ENCODE measurements at places on chromosomes 13 and 19. TPM values are rescaled to one million over a fixed set of nuclear protein-coding genes. Genes with fewer than 3 reads are reported as not detected.

FCHO1 gene
- total RNA-seq = 0.97 TPM

DNA sequence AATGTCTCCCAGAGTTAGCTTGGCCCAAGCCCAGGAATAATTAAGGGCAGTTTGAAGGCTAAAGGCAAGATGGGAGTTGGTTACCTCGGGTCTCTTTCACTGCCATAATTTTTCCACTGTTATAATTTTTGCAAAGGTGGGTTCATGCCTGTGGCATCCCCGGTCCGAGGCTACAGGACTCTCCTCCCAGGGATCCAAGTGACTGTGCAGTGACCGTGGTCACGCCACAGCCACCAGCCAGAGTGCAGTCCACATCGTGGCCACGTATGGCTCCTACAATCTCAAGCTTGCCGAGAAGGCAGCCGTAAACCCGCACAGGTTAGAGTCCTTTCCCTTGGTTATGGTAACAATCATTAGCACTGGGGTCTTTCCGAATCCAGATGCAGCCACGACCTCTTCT, 36.8 kb downstream of the C13orf46 start:
- peak; percentile 3 for DNase-seq

GRCh38 chr19:18333680-18334079, 6.7 kb upstream of the PGPEP1 start:
- DNase-seq = no peak

DNA sequence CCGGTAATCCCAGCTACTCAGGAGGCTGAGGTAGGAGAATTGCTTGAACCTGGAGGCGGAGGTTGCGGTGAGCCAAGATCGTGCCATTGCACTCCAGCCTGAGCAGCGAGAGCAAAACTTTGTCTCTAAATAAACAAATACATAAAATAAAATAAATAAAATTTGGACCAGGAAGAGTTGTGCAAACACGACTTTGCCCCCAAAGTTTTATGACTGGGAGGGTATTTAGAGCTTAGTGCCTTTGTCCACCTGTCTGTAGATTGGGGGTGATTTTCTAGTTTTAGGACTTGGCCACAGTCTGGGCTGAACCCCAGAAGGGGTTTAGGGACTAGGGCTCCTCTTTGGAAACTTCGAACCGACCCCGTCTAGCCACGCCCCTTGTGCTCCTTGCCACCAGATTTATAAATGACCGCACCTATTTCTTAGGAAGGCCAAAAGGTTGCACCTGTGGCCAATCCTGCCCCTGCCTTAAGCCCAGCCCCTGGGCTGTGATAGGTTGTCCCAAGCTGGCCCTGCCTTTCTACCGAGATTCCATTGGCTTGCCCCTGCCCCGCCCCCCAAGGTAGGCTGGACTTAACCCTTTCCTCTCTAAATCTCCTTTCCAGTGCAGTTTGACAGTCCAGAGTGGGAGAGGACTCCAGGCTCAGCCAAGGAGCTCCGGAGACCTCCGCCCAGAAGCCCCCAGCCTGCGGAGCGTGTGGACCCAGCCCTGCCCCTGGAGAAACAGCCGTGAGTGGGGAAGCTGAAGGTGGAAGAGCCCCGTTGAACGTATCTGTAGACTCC, 5.3 kb downstream of the SHD start:
- no peak for DNase-seq

RFPL4A gene
- total RNA-seq = not detected

GRCh38 chr19:47691782-47692181, 21.4 kb upstream of the EHD2 start:
- no peak for DNase-seq

ZNF180 gene
- total RNA-seq = 3.6 TPM

DNA sequence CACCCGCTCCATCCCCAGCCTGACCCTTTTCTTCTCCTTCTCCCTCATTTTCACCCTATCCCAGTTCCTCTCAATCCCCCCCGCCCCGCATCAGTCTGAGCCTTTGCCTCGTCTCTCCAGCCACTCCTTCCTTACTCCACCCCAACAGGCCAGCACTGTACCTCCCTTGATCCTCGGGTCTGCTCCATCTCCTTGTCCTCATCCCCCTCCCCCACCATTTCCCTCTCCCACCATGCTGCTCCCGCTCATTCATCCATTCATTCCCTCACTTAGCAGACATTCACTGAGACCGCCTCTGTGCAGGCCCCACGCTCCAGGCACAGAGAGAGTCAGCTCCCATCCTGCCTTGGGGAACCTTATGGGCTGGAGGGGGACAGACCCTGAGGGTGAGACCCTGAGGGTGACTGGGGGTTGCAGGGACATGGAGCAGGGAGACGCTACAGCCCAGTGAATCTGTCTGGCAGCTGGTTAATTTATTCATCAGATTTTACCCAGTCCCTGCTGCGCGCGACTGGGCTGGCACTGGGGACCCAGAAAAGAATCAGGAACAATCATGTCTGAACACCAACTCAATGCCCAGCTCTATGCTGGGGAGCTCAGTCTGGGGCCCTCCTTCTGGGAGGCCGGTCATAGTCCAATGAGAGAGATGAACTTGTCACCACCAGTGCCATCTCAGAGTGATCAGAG, 881 bp downstream of the ARHGAP33 start:
- no peak for DNase-seq

DNA sequence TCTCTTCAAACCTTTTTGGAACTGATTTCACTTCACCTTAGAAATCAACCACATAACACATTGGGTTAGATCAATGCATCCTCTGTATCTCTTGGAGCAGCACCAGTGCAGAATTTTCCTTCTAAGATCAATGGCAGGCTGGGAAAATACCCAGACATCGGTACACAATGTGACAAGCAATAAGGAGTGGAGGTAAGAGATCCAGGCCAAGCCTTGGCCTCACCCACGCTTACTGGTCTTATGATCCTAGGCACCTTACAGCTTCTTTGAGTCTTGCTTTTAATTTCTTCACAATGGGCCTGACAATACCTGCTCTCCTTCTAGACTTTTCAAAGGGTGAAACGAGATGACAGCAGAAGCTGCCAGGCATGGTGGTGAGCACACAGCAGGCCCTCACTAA, 232.0 kb downstream of the LACC1 start:
- DNase-seq = no peak

GRCh38 chr13:33153421-33154404, 131.8 kb downstream of the STARD13 start:
- DNase-seq = peak; percentile 65

- DNase-seq = no peak
Measured at GRCh38 chr19:34306213-34306661, 51.9 kb downstream of the GARRE1 start.

DNA sequence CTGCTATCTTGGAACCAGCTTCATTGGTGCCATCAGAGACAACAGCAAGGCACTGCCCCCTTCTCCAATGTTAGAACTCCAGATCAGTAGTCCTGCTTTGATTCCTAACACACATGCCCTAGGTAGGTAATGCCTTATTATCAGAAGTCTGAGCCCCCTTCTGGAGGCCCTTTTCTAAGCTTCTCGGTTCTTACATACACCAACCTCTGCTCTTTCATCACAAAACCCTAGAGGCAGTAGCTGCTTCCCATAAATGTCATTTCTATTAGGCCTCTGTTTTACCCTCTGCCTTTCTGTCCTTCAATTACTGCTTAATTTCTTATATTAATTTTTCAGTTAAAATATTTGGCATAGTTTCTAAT, 65.3 kb upstream of the KLHL1 start:
- no peak for DNase-seq

SIRT6 gene
- total RNA-seq = 9.3 TPM

DNA sequence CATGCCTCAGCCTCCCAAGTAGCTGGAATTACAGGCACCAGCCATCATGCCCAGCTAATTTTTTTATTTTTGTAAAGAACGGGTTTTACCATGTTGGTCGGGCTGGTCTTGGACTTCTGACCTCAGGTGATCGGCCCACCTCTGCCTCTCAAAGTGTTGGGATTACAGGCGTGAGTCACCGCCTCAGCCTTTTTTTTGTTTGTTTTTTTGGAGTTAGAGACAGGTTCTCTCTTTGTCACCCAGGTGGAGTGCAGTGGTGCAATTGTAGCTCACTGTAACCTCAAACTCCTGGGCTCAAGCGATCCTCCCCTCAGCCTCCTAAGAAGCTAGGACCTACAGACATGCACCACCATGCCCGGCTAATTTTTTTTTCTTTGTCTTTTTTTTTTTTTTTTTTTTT, 15.6 kb upstream of the NOTCH3 start:
- DNase-seq = no peak

ZIK1 gene
- total RNA-seq = 4.1 TPM

MUC16 gene
- total RNA-seq = 0.94 TPM

CYP4F3 gene
- 0.79 TPM for total RNA-seq

GRCh38 chr13:111913761-111914140, 153.2 kb upstream of the SOX1 start:
- no peak for DNase-seq

DNA sequence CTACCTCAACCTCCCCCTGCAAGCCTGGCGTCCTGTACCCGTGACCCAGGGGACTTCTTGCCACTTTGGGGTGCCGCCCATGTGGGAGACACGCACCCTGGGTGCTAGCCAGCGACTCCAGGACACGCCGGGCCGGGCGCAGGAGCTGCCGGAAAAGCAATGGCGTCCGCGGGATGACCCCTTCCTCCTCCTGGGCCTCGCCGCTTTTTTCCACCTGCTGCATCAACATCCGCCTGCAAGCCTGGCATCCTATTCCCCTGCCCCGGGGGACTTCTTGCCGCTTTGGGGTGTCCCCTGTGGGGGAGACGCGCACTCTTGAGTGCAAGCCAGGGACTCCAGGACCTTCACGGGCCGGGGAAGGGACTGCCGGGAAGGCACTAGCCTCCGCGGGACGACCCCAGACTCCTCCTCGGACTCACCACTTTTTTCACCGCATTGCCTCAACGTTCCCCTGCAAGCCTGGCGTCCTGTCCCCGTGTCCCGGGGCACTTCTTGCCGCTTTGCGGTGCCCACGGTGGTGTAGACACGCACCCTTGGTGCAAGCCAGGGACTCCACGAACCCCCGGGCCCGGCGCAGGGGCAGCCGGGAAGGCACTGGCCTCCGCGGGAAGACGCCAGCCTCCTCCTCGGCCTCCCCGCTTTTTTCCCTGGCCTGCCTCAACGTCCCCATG, 237.8 kb downstream of the TUBA3C start:
- DNase-seq = no peak

GRCh38 chr19:53552001-53552721, 14.2 kb downstream of the ZNF331 start:
- no peak for DNase-seq

DNA sequence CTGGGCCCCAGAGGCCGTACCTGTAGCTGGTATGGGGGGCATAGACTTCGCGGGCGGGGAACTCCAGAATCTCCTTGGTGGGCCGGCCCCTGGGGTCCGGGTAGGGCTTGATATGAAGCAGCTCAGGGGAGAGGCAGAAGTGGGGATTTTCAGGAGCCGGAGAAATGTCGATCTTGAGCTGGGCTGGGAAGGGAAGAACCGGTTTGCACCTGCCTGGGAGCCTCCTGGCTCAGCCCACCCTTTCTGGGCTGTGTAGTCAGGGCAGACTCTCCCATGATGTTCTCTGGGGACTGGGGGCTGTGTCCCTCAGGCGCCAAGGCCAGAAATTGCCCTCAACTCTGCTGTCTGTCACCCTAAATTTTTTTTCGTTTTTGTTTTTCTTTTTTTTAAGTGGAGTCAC, 2.6 kb downstream of the ANGPTL8 start:
- DNase-seq = no peak

GRCh38 chr13:51222037-51222685, at the start of gene FAM124A:
Gene FAM124A (plus strand): TSS chr13:51222398. CDS start chr13:51222502, 104 bp downstream.
- DNase-seq = peak; percentile 79

- no peak for DNase-seq
Measured at GRCh38 chr13:28271056-28271840, 132.9 kb downstream of the PAN3 start.

GRCh38 chr19:51293571-51294210, 17.8 kb upstream of the IGLON5 start:
- DNase-seq = no peak

- no peak for DNase-seq
Measured at GRCh38 chr19:32748497-32748896, 28.9 kb downstream of the TDRD12 start.

ZNF470 gene
- total RNA-seq = 4.2 TPM

MAST1 gene
- 0.12 TPM for total RNA-seq

- DNase-seq = peak; percentile 76
Measured at GRCh38 chr13:31982540-31982939, 49.0 kb upstream of the FRY start.

USE1 gene
- total RNA-seq = 27.4 TPM

FCER2 gene
- 0.17 TPM for total RNA-seq

GRCh38 chr19:12665281-12665573, 1.3 kb downstream of the MAN2B1 start:
- peak; percentile 61 for DNase-seq

- no peak for DNase-seq
Measured at GRCh38 chr19:16585808-16586476, 13.7 kb upstream of the SLC35E1 start.

DNA sequence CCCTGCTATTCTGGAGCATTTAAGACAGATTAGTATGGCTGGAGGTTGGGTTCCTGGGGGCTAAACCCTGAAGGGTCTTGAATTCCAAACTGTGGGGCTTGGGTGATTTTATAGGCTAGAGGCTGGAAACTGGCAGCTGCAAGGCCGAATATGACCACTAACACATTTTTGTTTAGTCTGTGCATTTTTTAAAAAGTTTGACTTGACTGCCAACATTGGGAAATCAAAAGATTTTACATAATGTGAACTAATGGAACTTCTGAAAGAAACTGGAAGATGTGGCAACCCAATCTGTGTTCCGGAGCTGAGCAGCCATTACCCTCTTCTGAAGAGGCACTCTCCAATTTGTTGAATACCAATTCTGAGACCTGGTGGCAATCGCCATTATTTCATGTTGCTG, 5.1 kb downstream of the ZNF784 start:
- DNase-seq = no peak

DNA sequence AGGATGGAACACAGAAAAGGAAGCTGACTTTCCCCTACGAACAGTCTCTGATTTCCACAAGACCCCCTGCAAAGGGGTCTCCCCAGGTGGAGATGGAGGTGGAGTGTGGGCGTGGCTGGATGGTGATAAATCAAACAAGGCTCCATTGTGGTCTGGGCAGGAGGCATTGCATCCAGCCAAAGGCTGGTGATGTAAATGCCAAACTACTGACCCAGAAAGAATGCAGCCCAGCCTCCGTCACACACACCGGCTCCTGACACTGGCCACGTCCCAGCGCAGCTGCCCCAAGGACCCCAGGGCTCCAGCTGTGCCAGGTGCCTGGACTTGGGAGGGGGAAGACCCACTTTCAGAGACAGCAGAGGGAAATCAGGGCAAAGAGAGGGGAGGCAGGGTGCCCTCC, 6.3 kb downstream of the SLC7A1 start:
- DNase-seq = no peak

DNA sequence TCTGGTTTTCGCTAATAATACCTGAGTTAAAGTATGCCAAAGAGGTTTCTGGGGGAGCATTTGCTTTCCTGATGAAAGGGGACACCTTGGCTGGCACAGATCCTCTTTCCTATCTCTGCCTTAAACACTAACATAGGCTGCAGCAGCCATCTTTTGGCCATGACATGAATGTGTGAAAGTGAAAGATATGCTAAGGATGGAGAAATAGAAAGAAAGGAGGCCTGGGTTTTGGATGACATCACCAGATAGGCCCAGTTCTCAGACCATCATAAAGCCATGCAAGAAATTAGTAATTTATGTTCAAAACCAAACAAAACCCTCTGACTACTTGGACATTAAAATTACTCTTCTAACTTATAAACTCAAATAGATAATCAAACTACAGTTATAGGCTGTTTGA, 279.7 kb downstream of the COG6 start:
- DNase-seq = no peak

ZNF473 gene
- 3.6 TPM for total RNA-seq

ZNF382 gene
- total RNA-seq = 17.4 TPM
